Uterus (tissue), 4 donors: ENCODE measurements at places on chromosomes 7 and 10. TPM values are rescaled to one million over a fixed set of nuclear protein-coding genes. Genes with fewer than 3 reads are reported as not detected.

- no peak for DNase-seq
- H3K27me3 ChIP-seq: no peaks in the 10 kb centered on the region
- H3K4me3 ChIP-seq: no peak overlapping the region
- no peak overlapping the region for H3K27ac ChIP-seq
Observed at GRCh38 chr7:103795787-103796186, 193.7 kb downstream of the RELN start.

- no peak overlapping the region for H3K4me3 ChIP-seq
- no peaks in the 10 kb centered on the region for H3K36me3 ChIP-seq
- no peaks in the 10 kb centered on the region for H3K4me1 ChIP-seq
Observed at GRCh38 chr7:130615583-130615982, 53.0 kb downstream of the COPG2 start.

DNA sequence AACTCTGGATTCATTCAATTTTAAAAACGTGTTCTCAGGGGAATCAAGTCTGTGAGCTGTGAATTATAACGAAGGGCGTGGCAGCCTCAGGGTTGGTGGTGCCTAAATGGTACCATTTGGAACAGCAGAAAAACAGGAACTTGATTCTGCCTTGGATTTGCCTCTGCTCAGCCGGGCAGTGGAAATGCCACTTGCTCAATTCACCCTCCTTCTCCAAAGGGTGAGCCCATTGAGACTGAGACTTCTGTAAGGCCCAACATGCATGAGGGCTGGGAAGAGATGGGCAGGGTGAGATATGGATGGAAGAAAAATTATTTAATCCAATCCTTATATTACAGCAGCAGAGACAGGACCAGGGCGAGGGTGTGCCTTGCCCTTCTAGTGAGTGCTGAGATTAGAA is 107.1 kb upstream of the HABP2 start:
- no peak for DNase-seq
- H3K4me1 ChIP-seq: no peaks in the 10 kb centered on the region
- no peak overlapping the region for H3K4me3 ChIP-seq
- no peak overlapping the region for H3K27ac ChIP-seq
- H3K27me3 ChIP-seq: peaks cover 5% of the 10 kb centered on the region

GRCh38 chr7:43078794-43079193 is 33.7 kb upstream of the HECW1 start:
- no peaks in the 10 kb centered on the region for H3K4me1 ChIP-seq
- no peak overlapping the region for H3K27ac ChIP-seq
- H3K36me3 ChIP-seq: no peaks in the 10 kb centered on the region
- H3K4me3 ChIP-seq: no peak overlapping the region

The NCF1 gene
- 1.1 TPM for total RNA-seq

GRCh38 chr10:124737708-124738107 is 6.5 kb downstream of the FAM53B start:
- H3K4me1 ChIP-seq: peaks cover 58% of the 10 kb centered on the region
- DNase-seq: peak; percentile 15
- H3K27ac ChIP-seq: peak overlapping the region; percentile 92

DNA sequence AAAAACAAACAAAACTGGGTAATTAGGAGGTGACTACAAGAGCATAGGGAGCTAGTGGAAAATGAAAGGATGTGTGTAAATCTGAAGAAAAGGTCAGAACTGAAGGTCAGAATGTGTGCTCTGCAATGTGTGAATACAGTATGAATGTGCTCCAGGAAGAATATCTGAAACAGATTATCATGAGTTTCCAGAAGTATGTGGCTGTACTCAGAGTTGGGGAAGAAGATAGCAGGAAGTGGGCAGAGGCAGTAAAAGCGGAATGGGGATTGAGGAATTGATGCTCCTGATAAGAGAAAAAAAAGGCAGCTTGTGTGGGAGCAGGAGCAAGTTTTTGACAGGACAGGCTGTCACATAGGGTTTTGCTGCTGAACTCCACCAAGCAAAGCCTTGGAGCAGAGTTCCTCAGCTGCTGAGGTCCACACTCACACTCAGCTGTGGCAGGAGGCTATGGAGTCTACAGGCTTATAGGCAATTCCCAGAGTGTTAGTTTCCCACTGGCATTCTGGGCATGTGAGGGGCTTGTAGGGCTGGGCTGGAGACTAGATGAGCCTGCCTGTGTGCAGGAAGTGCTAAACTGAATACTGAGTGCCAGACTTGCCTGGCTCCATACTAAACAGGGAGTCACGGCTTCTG is 22.9 kb downstream of the H2AZ2 start:
- H3K36me3 ChIP-seq: no peaks in the 10 kb centered on the region
- no peaks in the 10 kb centered on the region for H3K4me1 ChIP-seq
- H3K4me3 ChIP-seq: no peak overlapping the region
- no peak for DNase-seq

The RADIL gene
- total RNA-seq: 10.1 TPM

GRCh38 chr10:46546591-46547540 is 9.6 kb downstream of the GPRIN2 start:
- H3K27ac ChIP-seq: no peak overlapping the region
- H3K36me3 ChIP-seq: no peaks in the 10 kb centered on the region
- H3K4me3 ChIP-seq: no peak overlapping the region
- H3K4me1 ChIP-seq: no peaks in the 10 kb centered on the region

DNA sequence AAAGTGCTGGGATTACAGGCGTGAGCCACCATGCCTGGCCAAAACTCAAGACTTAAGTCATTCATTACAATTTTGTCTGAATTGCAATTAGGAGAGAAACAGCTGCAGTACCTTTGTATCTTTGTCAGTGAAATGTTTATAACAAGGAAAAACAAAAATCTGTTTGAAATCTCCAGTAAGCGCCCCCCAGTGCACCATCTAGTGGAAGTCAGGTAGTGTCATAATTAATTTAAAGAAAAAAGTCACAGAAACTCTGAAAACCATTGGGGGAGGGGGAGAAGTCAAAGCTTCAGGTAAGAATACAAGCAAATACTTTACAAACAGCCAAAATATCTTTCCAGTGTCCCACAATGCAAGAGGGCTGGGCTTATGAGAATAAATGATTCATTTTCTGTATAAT is 2.8 kb downstream of the MPP7 start:
- peaks cover 2% of the 10 kb centered on the region for H3K4me1 ChIP-seq
- H3K27ac ChIP-seq: no peak overlapping the region
- no peaks in the 10 kb centered on the region for H3K27me3 ChIP-seq
- no peaks in the 10 kb centered on the region for H3K36me3 ChIP-seq

The GHRHR gene
- not detected for total RNA-seq

The NFE2L3 gene
- total RNA-seq: 3.6 TPM

DNA sequence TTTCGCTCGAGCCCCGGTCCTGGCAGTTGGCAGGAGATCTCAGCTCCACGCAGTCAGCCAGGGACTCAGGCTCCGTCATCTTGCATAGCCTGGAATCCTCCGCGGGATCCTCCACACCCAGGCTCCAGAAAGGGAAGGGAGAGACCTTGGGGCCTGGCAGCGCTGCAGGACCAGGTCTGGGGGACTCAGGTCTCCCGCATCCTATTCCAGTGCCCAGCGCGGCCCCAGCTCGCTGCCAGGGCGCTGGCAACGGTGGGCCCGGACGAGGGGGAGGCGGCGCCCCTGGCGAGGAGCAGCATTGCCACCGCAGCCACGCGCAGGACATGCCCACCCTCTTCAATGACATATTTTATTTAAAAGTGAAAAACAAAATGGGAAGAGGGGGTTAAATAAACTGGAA is 83.4 kb downstream of the LANCL2 start:
- H3K36me3 ChIP-seq: no peaks in the 10 kb centered on the region
- no peak for DNase-seq
- H3K4me1 ChIP-seq: no peaks in the 10 kb centered on the region
- H3K4me3 ChIP-seq: no peak overlapping the region
- no peak overlapping the region for H3K27ac ChIP-seq
- H3K27me3 ChIP-seq: no peaks in the 10 kb centered on the region

- no peak for DNase-seq
- H3K27me3 ChIP-seq: no peaks in the 10 kb centered on the region
- H3K4me1 ChIP-seq: no peaks in the 10 kb centered on the region
- no peaks in the 10 kb centered on the region for H3K36me3 ChIP-seq
- no peak overlapping the region for H3K27ac ChIP-seq
- H3K4me3 ChIP-seq: no peak overlapping the region
Observed at GRCh38 chr7:92547579-92547978, 19.0 kb downstream of the RBM48 start.

DNA sequence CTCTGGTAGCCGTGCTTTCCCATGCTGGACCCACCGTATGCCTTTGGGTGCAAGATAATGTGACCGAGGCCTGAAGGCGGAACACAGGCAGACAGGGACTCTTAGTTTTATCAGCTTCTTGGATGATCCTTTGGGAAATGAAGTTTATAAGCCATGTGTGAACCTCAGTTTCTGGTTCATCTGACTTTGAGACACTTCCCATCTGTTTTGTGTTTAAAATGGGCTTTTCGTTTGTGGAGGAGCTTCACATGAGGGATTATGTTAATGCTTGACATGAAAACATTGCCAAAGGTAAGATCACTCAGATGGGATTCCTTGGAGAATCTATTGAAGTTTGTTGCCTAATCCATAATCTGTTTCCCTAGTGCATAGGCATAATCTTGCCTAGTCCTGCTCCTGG is 249.8 kb upstream of the LYZL1 start:
- no peaks in the 10 kb centered on the region for H3K4me1 ChIP-seq
- DNase-seq: no peak
- H3K4me3 ChIP-seq: no peak overlapping the region
- H3K27me3 ChIP-seq: no peaks in the 10 kb centered on the region
- H3K27ac ChIP-seq: peak overlapping the region; percentile 1
- no peaks in the 10 kb centered on the region for H3K36me3 ChIP-seq
